NCI-H1417 (cell line): ENCODE measurements at places on chromosomes 2 and 18.

- DNase-seq, result no peak
Measured at GRCh38 chr2:143504397-143504796, 375.2 kb downstream of the ARHGAP15 start.

GRCh38 chr18:49464718-49465598, 4.5 kb upstream of the DYM start:
- peak; percentile 32 for DNase-seq

DNA sequence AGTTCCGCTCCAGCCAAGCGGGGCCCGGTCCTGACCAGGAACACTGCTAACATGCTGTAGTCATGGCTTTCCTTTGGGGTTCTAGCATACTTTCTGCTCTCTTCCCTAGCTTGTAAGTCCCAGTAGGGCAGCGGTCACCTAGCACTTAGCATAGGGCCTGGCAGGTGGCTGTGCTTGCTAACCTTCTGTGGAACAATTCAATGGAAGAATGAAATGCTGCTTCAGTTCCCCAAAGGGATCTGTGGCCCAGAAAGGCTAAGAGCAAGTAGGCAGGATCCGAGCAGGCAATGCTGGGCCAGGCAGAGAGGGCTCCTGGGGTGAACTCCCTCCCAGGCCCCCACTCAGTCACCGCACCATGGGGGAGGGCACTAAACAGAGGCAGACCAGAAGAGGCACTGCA, 266.8 kb downstream of the CELF4 start:
- DNase-seq, result no peak

DNA sequence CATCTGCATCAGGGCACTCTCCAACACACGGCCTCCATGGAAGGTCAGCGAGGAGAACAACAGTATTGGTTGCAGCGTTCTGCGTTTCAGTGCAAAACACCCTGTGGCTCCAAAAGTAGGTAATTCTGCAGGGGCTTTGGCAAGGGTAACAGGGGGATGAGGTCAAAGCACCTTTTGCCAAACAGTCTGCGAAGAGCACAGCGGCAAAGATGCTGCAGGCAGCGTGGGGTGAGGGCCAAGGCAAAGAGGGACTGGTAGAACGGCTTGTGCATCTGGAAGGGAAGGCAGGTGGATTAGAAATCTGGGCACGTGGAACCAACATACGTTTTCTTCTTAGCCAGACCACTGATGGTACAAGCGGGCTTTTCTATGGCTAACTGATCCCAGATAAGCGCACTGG, 26.6 kb upstream of the GBX2 start:
- no peak for DNase-seq

GRCh38 chr2:231542136-231542535, 11.9 kb upstream of the NMUR1 start:
- DNase-seq, result no peak

DNA sequence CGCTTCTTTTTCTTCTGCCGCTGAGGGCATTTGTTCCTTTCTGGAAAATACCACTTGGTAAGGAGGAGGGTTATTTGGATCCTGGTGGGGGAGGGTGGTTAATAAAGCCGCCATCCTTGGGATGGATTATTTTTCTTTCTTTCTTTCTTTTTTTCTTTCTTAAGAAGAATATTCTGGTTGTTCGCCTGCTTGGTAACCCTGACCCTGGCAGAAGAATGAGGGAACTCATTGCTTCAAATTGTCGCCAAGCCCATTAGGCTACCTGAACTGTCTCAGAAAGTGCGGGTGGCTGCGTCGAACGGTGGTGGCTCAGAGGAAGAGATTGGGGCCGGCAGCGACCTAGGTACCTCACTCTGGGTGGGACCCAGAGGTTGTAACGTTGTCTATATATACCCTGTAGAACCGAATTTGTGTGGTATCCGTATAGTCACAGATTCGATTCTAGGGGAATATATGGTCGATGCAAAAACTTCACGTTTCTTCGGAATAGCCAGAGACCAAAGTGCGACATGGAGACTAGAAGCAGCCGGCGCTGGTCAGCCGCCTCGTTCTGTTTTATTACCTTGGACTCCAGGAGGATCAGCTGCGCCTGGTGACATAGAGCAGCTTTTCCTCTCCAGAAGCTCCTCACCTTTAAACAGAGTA, 1.3 kb upstream of the HOXD4 start:
- no peak for DNase-seq

DNA sequence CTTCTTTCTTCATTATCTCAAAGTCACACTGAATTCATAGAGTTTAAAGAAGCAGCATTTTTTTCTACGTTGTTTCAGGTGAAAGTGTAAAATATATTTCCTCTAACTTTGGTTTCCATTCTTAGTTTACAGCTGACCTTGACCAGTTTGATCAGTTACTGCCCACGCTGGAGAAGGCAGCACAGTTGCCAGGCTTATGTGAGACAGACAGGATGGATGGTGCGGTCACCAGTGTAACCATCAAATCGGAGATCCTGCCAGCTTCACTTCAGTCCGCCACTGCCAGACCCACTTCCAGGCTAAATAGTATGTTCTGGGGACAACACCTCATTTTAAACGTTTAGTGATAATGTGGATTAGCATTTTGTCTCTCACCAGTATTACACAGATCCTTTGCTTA, 82.4 kb downstream of the PTRHD1 start:
- no peak for DNase-seq

GRCh38 chr2:241895712-241896641, 26.4 kb downstream of the RTP5 start:
- no peak for DNase-seq

DNA sequence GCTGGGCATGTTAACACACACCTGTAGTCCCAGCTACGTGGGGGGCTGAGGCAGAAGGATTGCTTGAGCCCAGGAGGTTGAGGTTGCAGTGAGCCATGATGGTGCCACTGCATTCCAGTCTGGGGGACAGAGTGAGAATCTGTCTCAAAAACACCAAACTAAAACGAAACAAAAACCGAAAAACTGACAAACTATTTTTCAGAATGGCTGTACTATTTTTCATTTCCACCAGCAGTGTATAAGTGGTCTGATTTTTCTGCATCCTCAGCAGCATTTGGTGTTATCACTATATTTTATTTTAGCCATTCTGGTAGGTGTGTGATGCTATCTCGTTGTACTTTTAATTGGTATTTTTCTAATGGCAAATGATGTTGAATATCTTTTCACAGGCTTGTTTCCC, 95.2 kb downstream of the PDCL3 start:
- no peak for DNase-seq

DNA sequence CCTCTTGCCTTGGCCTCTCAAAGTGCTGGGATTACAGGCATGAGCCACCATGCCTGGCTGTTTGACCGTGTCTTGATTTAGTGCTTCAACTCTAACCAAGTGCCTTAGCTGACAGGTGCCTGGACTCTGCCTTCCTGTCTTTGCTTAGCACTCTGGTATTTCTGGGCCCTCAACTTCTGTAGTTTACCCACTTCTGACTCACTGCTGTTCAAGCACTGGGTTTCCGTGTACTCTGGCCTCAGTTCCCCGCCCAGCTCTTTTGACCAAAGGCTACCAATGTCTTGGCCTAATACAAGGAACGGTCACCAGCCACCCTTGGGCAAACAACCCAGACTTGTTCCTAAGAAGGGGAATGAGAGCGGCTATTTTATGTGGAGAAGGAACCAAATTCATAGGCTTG, 35.7 kb upstream of the CABLES1 start:
- DNase-seq, result no peak

DNA sequence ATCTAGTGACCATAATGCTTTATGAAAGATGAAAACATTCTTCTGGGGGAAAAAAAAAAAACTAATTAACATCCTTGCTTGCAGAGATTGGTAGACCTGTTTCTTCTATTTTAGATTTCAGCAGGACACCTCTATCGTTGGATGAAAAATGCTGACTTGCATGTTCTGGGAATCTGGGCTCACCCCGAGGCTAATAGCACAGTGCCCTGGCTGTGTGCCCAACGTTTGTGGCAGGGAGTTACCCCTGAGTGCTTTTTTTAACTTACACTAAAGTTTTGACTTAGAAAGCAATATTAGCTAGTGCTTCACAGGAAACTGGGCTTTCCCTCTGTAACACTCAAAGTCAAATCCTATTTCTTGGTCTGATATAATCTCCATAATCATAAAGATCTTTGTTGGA, 233.2 kb downstream of the SLC8A1 start:
- DNase-seq, result no peak
